Neural crest cell (in vitro differentiated cells): ENCODE measurements at places on chromosomes 2 and 18.
A peak's percentile ranks its signal among the peaks of the same experiment; 100 is the strongest.

GRCh38 chr2:568639-569235, 108.5 kb downstream of the TMEM18 start:
- no peak for DNase-seq
- no peaks in the 10 kb centered on the region for H3K27me3 ChIP-seq
- no peaks in the 10 kb centered on the region for H3K4me1 ChIP-seq
- H3K4me3 ChIP-seq: no peak overlapping the region
- H3K36me3 ChIP-seq: peaks cover 15% of the 10 kb centered on the region
- no peak overlapping the region for H3K27ac ChIP-seq

DNA sequence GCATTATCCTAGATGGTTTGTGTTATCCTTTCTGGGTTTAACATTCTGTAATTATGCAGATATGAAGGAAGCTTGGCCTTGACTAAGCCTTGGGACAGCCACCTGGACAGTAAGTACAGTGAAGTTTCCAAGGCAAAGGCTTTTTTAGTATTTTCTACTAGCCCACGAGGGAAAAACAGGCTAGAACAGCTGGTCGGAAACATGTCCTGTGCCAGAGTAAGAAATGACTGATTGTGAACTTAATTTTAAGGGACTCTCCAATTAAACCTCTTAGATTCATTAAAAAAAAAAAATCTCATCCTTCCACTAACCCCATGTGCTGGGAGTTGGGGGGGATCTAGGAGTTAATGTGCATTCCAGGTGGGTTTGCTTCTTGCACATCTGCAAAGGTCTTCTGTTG, 720.8 kb downstream of the SLC4A3 start:
- H3K4me1 ChIP-seq: no peaks in the 10 kb centered on the region
- DNase-seq: no peak
- peaks cover 2% of the 10 kb centered on the region for H3K27me3 ChIP-seq
- H3K27ac ChIP-seq: no peak overlapping the region
- H3K4me3 ChIP-seq: no peak overlapping the region
- H3K36me3 ChIP-seq: no peaks in the 10 kb centered on the region

GRCh38 chr2:62219407-62220159, 23.7 kb downstream of the B3GNT2 start:
- H3K27me3 ChIP-seq: no peaks in the 10 kb centered on the region
- H3K4me3 ChIP-seq: no peak overlapping the region
- no peak for DNase-seq
- H3K4me1 ChIP-seq: peaks cover 10% of the 10 kb centered on the region
- H3K36me3 ChIP-seq: peaks cover 29% of the 10 kb centered on the region

GRCh38 chr2:191631754-191632153, 46.2 kb upstream of the NABP1 start:
- H3K27ac ChIP-seq: no peak overlapping the region
- H3K27me3 ChIP-seq: no peaks in the 10 kb centered on the region
- no peak for DNase-seq
- no peaks in the 10 kb centered on the region for H3K36me3 ChIP-seq

GRCh38 chr2:31420936-31421335, 6.4 kb upstream of the XDH start:
- H3K4me1 ChIP-seq: no peaks in the 10 kb centered on the region
- no peak overlapping the region for H3K4me3 ChIP-seq
- H3K27me3 ChIP-seq: no peaks in the 10 kb centered on the region
- H3K36me3 ChIP-seq: no peaks in the 10 kb centered on the region
- DNase-seq: no peak
- no peak overlapping the region for H3K27ac ChIP-seq

DNA sequence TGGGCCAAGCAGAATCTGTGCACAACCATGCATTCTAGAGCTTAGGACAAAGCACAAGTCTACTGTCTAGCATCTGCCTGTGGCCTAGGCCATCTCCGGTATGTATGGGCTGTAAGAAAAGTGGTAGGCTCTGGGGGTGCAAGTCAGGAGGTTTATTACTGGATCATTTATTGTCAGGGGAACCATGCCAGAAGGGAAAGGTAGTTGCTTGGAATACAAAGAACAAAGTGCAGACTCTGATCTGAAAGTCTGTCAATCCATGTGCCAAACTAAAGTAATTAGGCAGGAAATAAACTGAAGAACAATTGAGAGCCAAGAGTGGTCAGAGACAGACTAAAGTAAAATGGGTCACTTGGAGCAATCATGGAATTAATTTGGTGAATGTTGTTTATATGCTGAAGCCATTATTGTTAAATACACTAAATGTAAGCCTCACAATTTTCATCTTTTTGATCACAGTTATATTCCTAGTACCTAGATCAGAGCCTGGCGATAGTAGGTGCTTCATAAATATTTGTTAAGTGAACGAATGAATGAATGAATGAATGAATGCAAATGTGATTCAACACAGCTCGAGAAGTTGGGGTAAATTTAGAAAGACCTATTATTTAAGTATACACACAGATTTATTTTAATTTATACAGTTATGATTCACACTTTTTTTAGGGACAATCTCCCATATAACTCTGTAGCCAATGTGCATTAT, 260.7 kb upstream of the STON1 start:
- H3K4me1 ChIP-seq: peaks cover 10% of the 10 kb centered on the region
- DNase-seq: no peak
- H3K27ac ChIP-seq: no peak overlapping the region
- no peak overlapping the region for H3K4me3 ChIP-seq

GRCh38 chr2:39266139-39266805, 22.5 kb upstream of the CDKL4 start:
- H3K27me3 ChIP-seq: no peaks in the 10 kb centered on the region
- no peak overlapping the region for H3K27ac ChIP-seq
- no peaks in the 10 kb centered on the region for H3K4me1 ChIP-seq
- peaks cover 11% of the 10 kb centered on the region for H3K36me3 ChIP-seq
- H3K4me3 ChIP-seq: no peak overlapping the region
- no peak for DNase-seq

DNA sequence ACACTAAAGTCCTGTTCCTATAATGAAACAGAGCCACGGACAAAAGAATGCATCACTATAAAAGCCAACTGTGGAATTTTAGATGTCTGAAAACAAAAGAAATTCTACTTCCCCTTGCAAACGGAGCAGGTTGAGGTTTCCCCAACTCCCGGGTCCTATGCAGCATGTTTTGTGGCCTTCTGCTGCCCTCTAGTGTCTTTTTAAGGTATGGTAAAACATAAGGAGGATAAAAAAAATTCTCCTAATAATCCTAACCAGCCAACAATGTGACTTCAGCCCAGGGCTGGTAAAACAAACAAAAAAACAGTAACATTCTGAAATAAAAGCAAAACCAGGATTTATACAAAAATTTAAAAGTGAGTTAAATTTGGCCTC, 539.5 kb downstream of the NRXN1 start:
- peak; percentile 22 for DNase-seq
- H3K4me3 ChIP-seq: no peak overlapping the region
- H3K4me1 ChIP-seq: peaks cover 8% of the 10 kb centered on the region
- peaks cover 8% of the 10 kb centered on the region for H3K27me3 ChIP-seq
- no peaks in the 10 kb centered on the region for H3K36me3 ChIP-seq

GRCh38 chr2:197800091-197800490, 4.3 kb upstream of the PLCL1 start:
- peaks cover 16% of the 10 kb centered on the region for H3K4me1 ChIP-seq
- peaks cover 4% of the 10 kb centered on the region for H3K36me3 ChIP-seq
- H3K27me3 ChIP-seq: peaks cover 26% of the 10 kb centered on the region
- no peak for DNase-seq

- H3K27me3 ChIP-seq: peaks cover under 1% of the 10 kb centered on the region
- H3K27ac ChIP-seq: no peak overlapping the region
- H3K4me3 ChIP-seq: no peak overlapping the region
- no peaks in the 10 kb centered on the region for H3K36me3 ChIP-seq
Measured at GRCh38 chr18:13371689-13372418, 153.3 kb downstream of the LDLRAD4 start.

- peak; percentile 38 for DNase-seq
- H3K27ac ChIP-seq: no peak overlapping the region
- H3K27me3 ChIP-seq: peaks cover 77% of the 10 kb centered on the region
- peak overlapping the region; percentile 93 for H3K4me3 ChIP-seq
- H3K4me1 ChIP-seq: peaks cover 18% of the 10 kb centered on the region
Measured at GRCh38 chr2:222319586-222320435, 21.0 kb upstream of the PAX3 start.
